ENCODE measurements at places on chromosomes 16 and 17.

GRCh38 chr16:23914946-23915530 is 79.3 kb downstream of the PRKCB start:
- no peak for DNase-seq

- no peak for DNase-seq
These were observed 33.2 kb downstream of the ADGRG5 start for GRCh38 chr16:57575468-57576277.

DNA sequence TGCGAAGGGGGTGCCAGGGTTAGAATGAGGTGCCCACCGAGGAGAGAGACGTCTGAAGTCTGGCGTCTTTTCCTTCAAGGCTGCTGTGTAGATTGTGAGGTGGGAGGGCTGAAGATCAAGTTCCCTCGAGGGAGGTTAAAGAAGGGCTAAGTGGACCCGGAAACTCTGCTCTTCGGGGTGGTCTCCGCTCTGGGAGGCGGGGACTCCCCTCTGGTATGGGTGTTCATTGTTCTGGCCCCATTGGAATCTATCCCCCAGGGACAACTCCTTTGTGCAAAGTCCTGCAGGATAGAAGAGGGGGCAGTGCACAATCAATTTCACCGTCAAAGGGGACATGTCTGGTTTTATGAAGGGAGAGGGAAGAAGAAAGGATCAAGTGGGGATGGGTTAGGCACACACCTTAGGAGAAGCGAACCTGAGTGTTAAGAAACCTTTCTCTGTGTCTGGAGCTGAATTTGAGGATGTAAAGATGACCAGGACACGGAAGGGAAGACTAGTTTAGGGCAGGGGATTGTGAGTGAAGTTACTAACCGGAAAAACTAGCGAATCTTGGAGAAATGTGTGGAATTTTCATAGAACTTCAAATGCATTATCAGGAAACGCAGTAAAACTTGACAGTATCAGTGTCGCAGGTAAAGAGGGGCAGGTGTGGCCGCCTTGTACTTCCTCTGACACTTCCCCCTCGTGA is 809 bp upstream of the RAB34 start:
- no peak for DNase-seq

GRCh38 chr16:86906623-86907022 is 328.3 kb downstream of the FOXL1 start:
- no peak for DNase-seq

- no peak for DNase-seq
These were observed 300.5 kb downstream of the CPPED1 start for GRCh38 chr16:12503191-12503590.

DNA sequence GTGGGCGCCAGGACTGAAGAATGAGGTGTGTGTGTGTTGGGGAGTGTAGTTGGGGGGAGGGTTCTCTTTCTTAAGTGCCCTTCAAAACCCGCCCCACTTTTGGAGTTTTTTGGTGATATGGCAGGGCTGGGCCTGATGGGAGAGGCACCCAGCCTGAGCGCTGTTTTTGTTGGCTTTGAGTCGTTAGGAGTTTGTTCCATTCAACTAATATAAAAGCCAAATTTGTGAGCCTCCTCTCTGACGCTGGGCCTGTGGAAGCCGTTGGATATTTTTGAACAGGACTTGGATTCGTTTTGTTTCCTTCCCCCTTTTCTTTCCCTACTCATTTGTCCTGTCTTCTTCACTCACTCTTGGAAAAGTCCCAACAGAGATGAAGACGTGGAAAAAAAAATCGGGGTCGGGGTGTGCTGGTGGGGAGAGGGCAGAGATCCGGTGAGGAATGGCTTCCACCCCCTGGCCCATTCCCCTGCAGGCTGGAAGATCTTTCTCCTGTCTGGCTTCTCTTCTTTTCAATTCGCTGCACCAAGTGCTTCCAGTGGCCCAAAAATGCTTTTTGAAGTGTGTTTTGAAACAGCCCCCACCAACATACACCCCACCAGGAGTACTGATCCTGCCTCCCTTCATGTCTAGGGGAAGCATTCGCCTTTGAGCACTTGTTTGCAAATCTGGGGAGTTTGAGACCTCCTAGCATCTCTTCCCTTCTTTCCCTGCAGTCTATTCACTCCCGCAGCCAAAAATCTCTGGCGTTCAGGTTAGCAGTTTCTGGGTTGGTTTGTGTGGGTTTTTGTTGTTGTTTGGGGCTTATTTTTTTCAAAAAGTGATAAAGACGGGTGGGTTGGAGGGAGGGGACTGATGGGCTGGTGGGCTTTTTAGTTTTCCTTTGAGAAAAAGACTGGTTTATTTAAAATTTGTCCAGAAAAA is 2.6 kb downstream of the FZD2 start:
- no peak for DNase-seq

- DNase-seq: no peak
These were observed 115.4 kb upstream of the CDC42EP4 start for GRCh38 chr17:73427198-73427597.

DNA sequence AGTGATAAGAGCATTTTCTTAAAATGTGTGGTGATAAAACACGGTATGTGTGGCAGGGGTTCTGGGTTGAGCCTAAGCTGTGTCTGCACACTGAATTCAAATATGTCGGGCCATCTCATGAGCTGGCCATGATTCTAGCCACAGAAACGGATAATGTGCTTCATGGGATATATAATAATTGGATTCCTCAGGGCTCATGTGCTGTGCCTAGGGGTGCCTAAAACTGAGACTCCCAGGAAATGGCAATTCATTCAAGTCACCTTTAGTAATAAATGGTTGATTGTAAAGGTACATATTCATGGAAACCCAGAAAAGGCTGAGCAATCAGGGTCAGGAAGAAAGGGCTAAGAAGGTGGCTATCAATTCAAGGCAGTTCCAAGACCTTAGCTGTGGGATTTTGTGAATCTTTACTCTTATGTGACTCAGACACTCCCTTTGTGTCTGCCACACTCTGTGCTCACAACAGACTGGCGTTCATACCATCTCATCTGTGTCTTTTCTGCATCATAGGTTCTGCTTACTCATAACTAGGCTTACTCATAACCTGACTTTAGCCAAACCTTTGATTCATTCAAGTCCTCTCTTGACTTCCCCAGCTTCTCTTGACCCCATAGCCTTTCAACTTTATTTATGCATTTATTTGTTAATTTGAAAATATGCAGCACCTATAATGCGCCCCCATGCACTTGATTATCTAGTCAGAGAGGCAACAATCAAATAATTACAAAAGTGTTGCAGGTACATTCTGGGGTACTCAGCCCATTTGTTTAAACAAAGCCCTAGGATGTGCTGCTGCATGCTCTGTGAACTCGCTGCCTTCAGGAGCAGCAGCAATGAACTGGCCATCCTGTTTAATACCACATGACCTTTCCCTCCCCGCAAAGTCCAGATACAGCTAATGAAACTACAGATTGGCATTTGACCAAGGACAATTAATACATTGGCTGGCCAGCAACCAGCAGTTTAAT is 28.4 kb upstream of the MED13 start:
- DNase-seq: no peak
